Hematopoietic multipotent progenitor cell treated with erythropoietin and hydrocortisone succinate and interleukin-3 and kit ligand, for 15 days (in vitro differentiated cells): ENCODE measurements at places on chromosomes 6 and 20.

DNA sequence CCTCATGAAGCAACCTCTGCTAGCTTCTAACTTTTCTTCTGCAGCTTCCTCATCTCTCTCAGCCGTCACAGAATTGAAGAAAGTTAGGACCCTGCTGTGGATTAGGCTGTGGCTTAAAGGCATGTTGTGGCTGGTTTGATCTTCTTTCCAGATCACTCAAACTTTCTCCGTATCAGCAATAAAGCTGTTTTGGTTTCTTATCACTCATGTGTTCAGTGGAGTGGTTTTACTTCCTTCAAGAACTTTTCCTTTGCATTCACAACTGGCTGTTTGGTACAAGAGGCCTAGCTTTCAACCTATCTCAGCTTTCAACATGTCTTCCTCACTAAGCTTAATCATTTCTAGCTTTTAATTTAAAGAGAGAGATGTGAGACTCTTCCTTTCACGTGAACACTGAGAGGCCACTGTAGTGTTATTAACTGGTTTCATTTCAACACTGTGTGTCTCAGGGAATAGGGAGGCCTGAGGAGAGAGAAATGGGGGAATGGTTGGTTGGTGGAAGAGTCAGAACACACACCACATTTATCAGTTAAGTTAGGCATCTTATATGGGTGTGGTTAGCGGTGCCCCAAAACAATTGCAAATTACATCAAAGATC is 17.2 kb downstream of the ZSCAN23 start:
- DNase-seq = no peak

GRCh38 chr6:125804264-125804663 is 13.5 kb downstream of the NCOA7 start:
- DNase-seq = no peak

GRCh38 chr20:9329355-9330101 is 184.9 kb upstream of the LAMP5 start:
- DNase-seq = no peak

- no peak for DNase-seq
These were observed 46.3 kb downstream of the FAM83B start for GRCh38 chr6:54892831-54893230.

- no peak for DNase-seq
These were observed 158.4 kb upstream of the SIM1 start for GRCh38 chr6:100622907-100623692.

DNA sequence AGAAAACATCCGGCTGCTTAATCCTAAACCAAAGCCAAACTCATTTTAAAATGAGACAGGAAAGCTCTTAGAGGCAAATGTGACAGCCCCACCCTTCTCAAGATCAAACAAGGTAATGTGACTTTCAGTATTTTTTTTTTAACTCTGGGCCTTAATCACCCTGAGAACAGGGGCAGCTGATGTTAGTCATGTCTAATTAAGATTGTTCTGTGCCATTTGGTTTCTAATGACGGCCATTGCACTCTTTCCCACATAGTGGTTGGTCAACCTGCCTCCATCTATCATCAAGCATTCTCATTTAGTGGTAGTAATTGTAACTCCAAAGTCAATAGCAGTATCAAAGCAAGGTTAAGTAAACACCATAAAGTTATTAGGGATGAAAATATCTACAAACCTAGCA is 191.6 kb upstream of the EXOC2 start:
- DNase-seq = no peak

DNA sequence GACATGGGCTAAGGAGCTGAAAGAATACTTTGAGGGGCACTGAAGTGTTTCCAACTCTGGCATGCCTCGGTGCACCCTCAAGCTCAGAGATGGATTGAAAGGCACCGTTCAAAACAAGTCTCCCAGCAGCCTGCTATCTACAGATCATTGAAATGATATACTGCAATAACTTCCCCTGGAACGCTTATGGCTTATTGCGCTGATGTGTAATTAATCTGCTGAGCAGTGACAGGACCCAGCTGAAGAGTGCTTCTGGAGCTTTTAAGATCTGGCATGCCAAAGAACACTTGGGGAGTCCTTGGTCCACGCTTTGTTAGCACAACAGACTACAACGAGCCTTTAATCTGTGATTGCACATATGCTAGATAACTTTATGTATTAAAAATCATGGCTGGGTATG is 708.2 kb downstream of the PRKN start:
- no peak for DNase-seq
